ENCODE measurements at places on chromosomes 1 and 21.

DNA sequence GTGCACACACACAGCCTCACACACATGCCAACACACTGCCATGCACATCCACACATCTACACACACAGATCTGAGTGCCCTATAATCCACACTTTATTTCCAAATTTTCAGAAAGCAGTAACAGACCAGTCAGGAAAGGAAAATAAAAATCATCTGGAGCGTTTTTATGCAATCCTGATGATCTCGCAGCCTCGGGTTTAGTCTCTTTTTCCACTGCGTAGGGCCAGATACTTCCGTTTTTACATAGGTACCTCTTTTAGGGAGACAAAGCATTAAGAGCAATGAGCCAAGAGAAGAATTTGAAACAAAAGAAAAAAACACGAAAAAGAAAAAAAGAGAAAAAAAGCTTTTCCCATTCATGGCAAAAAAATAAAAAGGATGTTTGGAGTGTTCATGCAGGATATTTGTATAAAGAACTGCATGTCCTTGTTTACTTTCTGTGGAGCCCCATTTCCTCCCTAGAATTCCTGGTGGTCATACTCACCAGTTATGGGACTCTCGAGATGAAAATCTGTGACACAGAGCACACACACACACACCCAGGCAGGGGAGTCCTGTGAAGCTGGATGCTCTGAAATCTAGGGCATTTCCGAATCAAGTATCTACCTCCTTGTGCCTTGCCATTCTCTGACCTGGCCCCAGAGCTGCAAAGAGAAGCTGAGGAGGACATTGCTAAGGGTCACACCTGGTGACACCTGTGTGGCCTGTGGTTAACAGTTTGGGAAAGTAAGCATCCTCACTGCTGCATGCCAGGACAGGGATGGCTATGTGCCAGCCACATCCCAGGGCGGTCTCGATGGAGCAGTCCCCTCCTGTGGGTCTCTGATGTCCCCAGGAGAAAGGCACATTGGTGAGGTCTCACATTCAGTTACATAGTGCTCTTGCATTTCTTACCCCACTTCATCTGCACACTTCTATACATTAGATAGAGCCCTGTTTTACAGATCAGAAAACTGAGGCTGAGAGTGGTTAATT is 83.6 kb downstream of the RUNX1 start:
- DNase-seq = no peak

DNA sequence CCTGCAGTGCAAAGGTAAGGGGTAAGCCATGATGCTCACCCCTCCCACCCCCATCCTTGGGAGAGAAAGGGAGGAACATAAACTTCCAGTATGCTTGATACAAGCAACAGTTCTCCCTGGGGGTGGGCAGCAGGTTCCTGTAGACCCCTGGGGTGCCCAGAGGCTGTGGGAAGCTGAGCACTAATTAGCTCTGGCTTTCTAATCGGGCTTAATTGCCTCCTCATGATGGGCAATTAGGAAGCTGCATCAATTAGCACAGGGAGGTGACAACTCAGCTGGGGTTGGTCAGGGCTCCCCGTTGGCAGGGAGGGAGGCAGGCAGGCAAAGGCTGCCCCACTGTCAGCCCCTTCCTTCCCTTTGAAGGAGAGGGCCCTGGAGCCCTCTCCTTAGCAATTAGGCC is 15.7 kb upstream of the LMNA start:
- DNase-seq = no peak

DNA sequence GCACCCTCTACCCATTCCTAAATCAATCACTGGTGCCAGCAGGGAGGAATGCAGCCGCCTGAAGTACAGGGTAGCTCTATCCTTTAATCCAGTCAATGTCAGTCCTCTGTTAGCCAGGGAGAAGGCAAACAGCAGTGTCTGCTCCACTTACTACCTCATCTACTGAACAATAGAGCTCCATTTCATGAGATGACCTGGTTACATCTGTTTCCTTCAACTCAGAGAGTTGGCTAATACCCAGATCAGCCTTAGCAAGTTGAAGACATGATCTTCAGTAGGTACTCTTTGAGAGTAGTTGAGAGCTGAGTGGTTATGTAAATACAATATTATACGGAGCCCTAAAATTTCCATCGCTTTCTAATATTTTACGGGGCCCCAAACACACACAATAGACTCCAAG is 46.1 kb upstream of the CD34 start:
- no peak for DNase-seq

DNA sequence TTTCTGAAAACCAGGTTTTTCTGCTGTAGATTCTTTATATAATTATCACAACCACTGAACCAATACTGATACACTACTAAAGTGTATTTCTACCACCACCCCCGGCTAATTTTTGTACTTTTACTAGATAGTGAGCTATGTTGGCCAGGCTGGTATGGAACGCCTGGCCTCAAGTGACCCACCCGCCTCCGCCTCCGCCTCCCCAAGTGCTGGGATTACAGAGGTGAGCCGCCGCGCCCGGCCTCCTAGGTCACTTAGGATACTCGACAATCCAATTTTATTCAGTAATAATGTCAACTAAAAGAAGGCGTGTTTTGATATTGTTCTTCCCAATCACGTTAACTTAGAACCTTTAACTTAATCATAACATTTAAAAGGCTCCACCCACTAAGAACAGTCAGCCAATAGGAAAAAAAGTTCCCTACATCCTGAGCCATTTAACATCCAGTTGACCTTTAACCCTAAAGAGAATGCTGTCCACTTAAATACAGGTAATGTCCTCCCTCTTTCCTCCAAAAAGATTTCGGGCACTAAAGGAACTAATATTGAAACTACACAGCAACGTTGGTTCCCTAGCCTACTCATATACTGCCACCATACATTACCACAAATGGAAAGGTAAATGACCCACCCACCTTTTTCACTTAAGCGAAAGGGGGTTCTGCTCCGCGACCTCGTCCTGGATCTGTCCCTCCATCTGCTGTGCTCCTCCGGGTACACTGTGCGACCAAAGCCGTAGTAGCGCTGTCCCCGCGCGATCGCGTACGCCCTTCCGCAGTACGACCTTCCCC is 1.2 kb downstream of the RSRP1 start:
- no peak for DNase-seq

GRCh38 chr1:48794816-48795215 is 18.1 kb upstream of the BEND5 start:
- no peak for DNase-seq

GRCh38 chr1:100440075-100440809 is 87.9 kb downstream of the CDC14A start:
- DNase-seq = no peak

DNA sequence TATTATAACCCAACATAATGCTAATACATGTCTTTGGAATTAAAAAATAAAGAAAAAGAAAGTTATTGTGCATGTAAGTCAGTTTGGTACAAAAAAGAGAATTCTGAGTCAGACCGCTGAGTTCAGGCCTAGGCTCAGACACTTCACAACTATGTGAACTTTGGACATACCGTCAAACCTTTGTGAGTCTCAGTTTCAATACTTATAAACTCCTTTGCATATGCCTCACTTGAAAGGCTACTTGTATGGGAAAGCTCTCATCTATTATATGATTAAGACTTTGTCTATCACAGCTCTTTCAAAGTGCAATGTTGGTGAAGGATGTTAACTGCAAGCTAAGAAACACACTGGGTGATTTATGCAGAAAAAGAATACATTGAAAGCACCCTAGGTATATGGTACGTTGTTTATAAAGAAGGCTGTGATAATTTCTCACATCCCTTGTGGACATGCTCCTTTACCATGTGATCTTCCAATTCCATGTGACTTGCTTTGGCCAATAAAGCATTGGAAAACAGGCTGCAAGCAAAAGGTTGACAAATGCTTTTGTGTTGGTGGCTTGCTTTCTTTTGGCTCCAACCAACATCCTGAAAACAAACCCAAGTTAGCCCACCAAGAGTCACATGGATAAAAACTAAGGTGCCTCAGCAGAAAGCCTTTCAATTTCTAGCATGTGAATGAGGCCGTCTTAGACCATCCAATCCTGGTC is 49.6 kb downstream of the INTS7 start:
- DNase-seq = no peak

GRCh38 chr1:175146529-175147213 is 45.9 kb downstream of the KIAA0040 start:
- peak; percentile 69 for DNase-seq

All from right atrium auricular region (tissue), 2 donors.